Renal cortex interstitium (tissue), 15 donors: ENCODE measurements at places on chromosomes 7 and 10.

DNA sequence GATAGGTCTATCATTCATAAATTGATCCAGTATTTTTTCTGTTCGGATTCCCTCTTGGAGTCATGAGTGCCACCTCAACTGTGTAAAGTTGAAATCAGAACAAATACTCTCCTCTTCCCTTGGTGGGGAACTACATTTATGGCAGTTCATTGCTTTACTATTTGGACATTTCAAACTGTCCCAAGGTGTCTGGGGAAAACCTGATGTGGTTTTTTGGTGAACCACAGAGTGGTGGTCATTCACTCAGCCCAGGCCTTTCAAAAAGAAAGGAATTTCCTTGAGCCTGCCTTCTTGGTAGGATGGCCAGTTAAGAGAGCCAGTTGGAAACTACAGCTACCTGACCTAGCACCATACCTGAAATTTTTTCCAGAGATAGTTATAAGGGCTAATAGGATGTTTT is 59.0 kb downstream of the ABCB1 start:
- no peak for DNase-seq

GRCh38 chr7:42690794-42691639 is 220.9 kb downstream of the C7orf25 start:
- peak; percentile 38 for DNase-seq

- DNase-seq: peak; percentile 2
Measured at GRCh38 chr10:64430690-64431323, 909.6 kb downstream of the REEP3 start.

GRCh38 chr10:89837165-89838043 is 136.0 kb downstream of the KIF20B start:
- DNase-seq: no peak

GRCh38 chr7:112112822-112113255 is 93.4 kb downstream of the DOCK4 start:
- no peak for DNase-seq

GRCh38 chr10:50421026-50421719 is 169.9 kb upstream of the ASAH2 start:
- DNase-seq: peak; percentile 39

- no peak for DNase-seq
Measured at GRCh38 chr7:113209449-113210203, 91.3 kb upstream of the SMIM30 start.

DNA sequence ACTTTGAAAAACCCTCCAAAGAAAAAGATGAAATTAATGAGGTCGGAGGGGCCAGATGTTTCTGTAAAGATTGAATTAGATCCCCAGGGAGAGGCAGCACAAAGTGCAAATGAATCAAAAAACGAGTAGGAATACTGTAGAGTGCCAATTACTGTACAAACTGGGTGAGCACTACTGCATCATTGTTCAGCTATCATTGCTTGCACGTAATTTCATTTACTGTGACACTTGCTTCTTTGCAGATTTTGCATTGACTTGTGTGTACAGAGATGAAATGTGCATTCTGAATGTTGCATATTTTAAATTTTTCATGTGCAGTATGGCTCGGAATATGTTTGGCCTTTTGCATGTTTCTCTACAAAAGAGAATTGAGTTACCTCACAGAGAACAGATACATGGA is 123.7 kb downstream of the LCOR start:
- DNase-seq: no peak

GRCh38 chr7:157547611-157548010 is 210.8 kb downstream of the DNAJB6 start:
- DNase-seq: no peak

- DNase-seq: no peak
Measured at GRCh38 chr7:15609287-15609686, 47.5 kb upstream of the AGMO start.

GRCh38 chr7:68718097-68718551 is 880.2 kb upstream of the AUTS2 start:
- DNase-seq: no peak

- DNase-seq: no peak
Measured at GRCh38 chr7:68295386-68295785, 1298.8 kb downstream of the TYW1 start.

GRCh38 chr10:119680050-119680449 is 28.9 kb downstream of the BAG3 start:
- no peak for DNase-seq

GRCh38 chr7:139659922-139660316 is 117.9 kb downstream of the HIPK2 start:
- DNase-seq: no peak

DNA sequence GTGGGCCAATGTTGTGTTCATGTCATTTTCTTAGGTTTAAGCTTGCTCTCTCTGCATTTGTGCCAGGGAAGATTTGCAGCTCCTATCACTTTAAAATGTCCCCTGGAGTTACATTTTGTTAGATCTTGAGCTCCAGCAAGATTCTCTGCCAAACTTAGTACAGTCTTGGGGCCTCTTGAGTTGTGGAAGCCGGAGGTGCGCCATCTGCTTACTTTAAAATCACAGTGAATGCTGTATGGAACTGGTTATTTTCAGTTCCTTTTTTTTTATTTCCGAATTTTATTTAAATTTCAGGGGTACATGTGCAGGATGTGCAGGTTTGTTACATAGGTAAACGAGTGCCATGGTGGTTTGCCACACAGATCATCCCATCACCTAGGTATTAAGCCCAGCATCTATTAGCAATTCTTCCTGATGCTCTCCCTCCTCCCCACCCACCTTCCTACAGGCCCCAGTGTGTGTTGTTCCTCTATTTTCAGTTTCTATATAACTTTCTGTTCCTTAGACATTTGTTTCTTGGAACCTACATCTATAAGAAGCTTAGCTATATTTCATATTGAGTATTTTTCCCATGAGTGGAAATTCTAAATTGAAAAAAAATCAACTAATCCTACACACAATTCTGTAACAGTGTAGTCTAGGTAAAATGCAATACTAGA is 114.4 kb upstream of the CREB5 start:
- DNase-seq: no peak

GRCh38 chr7:107700570-107700969 is 39.9 kb downstream of the SLC26A4 start:
- no peak for DNase-seq

- DNase-seq: no peak
Measured at GRCh38 chr10:73232887-73233286, 14.2 kb downstream of the DNAJC9 start.

- DNase-seq: no peak
Measured at GRCh38 chr7:55521917-55522902, 50.1 kb downstream of the VOPP1 start.

DNA sequence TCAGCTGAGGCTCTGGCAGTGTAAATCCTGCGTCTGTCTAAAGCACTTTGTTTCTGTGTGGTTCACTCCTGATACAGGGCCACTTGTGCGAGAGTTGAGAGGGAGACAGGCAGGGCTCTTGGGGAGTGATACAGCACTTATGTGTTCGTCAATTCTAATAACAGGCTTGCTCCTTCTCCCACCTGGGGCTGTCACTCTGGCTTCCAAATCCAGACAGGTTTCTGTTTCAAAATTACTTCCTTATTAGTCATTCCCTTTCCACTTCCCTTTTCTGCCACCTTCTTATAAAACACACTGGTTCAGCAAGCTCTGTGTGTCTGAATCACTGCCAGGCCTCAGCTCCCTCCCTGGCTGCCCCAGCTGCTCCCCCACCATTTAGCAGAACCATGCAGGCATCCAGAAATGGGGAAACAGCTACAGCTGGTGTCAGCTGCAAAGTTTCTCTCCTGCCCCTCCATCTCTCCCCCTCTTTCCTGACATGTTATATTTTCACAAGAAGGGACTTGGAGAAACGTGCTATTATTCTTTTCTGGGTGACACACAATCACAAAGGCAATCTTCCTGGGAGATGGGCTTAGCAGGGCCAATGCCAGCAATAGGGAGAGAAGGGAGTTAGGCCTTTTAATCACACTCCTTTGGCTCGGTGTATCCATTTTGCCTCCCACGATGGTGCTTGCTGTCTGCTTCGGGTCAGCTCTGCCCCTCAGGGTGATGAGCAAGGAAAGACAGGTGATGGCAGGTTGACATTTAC is 58.4 kb upstream of the ZNRF2 start:
- no peak for DNase-seq

DNA sequence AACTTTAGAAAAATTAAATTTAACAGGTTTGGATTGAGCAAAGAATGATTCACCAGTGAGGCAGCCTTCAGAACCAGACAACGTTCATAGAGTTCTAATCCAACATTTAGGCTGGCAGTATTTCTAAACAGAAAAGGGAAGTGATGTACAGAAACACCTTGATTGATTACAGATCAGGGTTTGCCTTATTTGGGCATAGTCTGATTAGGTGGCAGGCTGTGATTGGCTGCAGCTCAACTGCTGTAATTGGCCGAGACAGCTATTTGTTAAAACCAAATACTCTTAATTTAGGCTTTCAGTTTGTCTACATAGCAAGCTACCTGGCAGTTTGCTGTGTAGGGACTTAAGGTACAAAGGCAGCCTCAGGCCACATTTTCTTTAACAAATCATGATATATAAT is 802.5 kb downstream of the IPMK start:
- DNase-seq: no peak

DNA sequence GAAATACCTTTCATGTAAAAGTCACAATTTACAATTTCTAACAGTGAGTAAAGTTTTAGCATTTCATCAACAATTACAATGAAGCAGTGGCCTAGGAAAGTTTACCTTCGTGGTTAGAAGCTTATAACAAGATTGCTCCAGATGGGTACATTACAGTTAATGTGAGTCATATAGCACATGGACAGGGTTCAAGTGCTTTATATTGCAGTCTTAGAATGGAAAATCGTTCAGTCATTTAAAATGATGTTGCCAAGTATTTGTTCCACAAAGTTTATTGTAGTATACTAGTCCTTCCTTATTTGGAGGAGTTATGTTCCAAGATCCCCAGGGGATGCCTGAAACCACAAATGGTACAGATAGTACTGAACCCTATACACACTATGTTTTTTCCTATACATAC is 174.6 kb upstream of the TARP start:
- DNase-seq: no peak

- no peak for DNase-seq
Measured at GRCh38 chr10:35979116-35979515, 337.0 kb upstream of the FZD8 start.

DNA sequence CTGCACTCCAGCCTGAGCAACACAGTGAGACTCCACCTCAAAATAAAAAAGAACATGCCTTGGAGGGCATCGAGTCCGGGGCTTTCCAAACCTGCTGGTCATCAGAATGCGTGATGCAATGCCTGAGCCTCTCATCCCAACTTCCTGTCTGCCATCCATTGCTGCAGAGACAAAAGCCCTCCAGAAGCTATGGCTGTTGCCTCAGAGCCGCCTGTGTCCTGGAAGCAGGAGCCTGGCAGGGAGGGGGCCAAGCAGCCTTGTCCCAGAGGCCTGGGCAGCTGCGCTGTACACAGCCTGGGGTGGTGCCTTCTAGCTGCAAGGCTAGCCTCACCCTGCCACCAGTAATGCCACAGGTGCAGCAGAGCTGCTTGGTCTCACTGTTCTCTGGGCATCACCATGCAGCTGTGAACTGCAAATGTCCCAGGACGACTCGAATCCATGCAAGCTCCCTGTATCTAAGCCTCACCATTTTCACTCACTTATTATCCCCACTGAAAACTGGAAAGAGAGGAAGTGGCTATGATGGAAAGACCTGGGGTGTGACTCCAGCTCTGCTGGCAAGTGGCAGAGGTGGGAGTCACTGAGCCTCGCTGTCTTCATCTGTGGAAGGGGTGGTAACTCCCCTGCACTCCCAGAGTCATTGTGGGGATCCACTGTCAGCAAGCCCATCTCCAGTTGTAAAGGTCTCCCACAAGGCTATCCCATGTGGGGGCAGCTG is 7.0 kb downstream of the ALOX5 start:
- DNase-seq: no peak

DNA sequence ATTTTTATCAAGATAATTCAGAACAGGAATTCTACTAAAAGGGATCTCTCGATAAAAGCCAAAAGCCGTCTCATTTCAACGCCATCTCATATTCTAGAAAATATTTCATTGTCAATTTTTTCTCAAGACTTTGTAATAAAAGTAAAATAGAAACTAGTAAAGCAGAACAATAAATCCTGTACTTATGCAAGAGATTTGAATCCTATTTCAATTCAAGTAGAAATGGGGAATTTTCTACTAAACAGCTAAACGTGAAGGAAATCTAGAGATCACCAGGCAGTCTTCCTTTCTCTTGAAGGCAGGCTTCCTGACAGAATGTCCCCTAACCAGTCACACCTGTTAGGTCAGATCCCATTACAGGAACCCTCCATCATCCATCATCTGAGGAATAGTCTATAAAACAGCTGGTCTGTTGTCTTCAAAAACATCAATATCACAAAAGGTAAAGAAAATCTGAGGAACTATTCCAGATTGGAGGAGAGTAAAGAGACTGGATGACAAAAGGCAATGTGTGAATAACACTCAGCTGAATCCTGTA is 23.7 kb downstream of the USP6NL start:
- DNase-seq: no peak

- no peak for DNase-seq
Measured at GRCh38 chr10:6299234-6299633, 96.5 kb downstream of the PFKFB3 start.

- DNase-seq: no peak
Measured at GRCh38 chr7:151894111-151895007, 17.4 kb upstream of the PRKAG2 start.

GRCh38 chr10:35089611-35090161 is 455 bp downstream of the CUL2 start:
- DNase-seq: peak; percentile 17

DNA sequence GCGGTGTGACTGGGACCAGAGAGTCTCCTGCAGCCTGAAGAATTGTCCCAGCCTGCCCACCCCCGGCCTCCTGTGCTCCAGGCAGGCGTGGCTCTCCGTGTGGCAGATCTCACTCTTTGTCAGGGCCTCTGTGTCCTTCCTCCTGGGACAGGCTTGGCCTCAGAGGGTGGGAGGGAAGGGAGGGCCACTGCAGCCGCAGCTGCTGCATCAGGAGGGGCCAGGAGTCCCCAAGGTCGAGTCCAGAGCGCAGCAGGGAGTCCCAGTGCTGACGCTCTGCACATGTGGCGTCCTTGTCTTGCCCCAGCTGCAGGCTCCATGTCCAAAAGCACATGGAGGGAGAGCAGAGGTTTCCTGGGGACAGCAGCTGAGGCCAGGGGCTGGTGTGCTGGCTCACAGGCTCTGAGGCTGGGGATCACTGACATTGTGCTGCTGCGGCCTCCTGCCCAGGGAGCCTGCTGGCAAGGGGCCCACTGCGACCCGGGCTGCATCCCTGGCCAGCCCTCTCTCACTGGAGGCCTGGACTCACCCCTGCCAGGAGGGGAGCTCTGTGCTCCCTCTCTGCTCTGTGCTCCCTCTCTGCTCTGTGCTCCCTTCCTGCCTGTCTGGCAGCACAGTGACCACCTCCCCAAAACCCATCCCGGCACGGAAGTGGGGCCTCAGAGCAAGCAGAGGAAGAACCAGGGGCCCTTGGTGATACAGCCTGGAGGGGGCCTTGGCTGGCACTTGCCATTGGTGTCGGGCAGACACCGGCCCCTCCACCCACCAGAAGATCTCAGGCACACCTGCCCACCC is 114.6 kb upstream of the RET start:
- DNase-seq: no peak

DNA sequence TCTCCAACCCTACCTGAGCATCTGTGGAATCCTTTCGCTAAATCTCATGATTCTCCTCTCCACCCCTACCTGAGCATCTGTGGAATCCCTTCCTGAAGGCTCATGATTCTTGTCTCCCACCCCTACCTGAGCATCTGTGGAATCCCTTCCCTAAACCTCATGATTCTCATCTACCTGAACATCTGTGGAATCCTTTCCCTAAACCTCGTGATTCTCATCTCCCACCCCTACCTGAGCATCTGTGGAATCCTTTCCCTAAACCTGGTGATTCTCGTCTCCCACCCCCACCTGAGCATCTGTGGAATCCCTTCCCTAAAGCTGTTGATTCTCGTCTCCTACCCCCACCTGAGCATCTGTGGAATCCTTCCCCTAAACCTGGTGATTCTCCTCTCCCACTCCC is 342.0 kb downstream of the SDK1 start:
- DNase-seq: no peak
